T1000 (cell line): ENCODE measurements at places on chromosomes 2 and 18.

GRCh38 chr2:226892729-226893128 is 56.9 kb downstream of the RHBDD1 start:
- no peak for DNase-seq

DNA sequence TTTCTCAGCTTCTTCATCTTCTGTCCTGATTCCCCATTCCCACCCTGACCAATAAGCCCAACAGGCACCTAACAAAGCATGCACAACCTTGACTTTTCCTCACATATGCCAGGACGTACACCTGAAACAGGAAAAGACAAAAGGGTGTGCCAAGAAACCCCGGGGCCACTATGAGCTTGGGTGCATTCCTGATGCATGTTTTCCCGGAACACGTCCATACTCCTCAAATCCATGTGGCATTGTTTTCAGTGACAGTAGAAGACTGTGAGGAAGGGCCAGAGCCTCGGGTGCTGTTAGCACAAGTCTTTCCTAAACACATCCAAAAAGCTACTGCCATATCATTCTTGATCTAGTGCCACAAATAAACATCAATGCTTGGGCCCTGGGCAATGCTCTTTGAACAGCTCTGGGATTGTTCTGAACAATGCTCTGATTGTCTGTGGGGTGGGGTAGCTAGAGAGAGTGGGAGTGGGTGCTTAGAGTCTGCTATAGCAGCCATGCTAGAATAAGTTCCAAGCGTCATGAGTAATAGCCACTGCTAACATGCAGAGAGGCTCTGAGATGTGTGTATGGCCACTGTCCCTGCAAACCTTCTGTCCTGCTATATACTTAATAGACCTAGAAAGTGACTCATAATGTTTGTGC is 181.7 kb upstream of the CRIM1 start:
- peak; percentile 8 for DNase-seq

DNA sequence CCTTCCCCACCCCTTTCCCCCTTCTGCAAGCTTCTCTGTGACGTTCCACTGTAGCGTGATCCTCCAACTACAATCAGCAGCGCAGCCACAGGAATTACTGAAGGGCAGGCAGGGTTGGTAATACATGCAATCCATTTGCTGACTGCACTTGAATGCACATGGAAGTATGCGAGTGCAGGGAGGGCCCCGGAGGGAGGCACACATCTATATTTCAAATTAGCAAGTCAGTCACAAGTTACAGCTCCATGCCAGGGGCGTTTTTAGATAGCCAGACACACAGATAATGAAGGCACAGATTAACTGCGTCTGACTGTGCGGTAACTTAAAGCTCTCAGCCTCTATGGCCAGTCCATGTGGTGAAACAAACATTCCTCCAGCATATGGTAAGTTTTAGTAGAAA is 209.2 kb upstream of the GATA6 start:
- DNase-seq: no peak

DNA sequence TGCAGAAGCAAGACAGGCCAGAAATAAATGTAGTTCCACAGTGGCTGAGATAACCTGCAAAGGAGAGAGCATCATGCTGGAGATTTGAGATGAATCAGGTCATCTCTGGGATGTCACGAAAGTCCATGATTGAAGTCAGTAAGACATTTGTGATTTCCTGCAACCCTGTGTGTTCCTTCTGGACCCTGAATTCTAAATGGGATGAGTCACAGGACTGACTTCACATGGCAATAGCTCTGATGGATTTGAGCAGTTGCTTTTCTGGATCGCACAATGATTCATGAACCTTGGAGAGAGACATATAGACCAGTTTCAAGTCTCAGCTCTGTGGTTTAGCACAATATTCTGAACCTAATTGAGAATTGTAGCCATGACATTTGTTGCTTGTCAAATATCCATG is 102.9 kb downstream of the TSN start:
- DNase-seq: no peak

DNA sequence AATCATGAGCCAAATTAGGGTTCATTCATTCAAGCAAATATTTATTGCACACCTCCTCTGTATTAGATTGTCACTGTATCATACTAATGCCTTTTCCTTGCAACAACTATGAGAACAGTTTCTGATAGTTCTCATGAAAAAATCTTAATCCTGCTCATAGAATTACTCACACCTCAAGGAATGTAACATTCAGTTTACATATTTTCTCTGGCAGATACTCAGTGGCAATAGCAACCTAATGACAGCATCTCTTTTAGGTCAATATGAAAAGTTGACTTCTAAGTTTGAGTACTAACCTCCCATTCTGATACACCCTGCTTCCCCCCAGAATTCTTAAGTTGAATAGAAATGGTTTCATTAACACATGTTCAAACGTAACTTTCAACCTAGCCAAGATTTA is 132.0 kb downstream of the VWC2L start:
- no peak for DNase-seq

DNA sequence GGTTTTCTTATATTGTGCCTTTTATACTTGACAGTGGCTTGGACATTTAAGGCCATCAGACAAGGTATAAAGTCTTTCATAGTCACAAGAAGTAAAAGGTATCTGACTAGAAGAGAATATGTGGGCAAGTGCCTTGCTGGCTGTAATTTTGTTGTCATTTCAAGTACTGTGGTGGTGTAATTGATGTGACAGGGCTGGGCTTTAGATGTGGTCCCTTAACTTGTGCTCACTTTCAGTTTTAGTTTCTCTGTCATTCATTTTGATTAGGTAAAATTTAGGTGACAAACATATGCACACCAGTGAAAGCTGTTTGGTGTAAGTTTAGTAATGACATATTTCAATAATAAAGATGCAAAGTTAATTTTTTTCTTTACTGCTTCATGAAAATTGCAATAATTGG is 31.2 kb upstream of the TBR1 start:
- no peak for DNase-seq

DNA sequence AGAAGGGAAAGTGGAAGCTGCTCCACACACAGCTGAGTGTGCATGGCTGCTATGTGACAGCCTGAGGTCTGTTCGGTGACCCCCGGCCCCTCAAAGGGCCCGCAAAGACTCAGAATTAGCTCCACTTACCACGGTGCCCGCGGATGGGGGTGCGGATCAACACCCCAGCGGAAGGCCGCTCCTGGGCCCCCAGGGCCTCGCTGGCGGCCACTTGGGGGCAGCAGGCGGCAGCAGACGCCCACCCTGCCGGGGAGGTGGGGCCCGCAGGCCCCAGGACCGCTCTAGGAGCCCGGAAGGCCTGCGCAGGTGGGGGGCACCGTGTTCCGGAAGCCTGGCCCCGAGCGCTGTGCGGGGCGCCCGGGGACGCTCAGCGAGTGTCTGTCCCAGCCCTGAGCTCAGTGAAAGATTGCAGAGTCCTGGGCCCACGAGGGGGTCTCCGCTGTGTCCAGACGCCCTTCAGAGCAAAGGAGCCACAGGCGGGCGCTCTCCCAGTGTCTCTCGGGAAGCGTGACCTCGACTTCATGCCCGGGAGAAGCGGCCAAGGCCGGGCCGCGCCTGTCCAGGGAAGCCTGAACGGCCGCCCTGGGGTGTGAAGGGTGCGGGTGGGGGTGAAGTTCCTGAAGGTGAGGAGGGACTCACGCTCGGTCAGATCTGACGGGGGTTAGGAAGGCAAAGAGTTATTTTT is 118.7 kb downstream of the VAPA start:
- DNase-seq: no peak

DNA sequence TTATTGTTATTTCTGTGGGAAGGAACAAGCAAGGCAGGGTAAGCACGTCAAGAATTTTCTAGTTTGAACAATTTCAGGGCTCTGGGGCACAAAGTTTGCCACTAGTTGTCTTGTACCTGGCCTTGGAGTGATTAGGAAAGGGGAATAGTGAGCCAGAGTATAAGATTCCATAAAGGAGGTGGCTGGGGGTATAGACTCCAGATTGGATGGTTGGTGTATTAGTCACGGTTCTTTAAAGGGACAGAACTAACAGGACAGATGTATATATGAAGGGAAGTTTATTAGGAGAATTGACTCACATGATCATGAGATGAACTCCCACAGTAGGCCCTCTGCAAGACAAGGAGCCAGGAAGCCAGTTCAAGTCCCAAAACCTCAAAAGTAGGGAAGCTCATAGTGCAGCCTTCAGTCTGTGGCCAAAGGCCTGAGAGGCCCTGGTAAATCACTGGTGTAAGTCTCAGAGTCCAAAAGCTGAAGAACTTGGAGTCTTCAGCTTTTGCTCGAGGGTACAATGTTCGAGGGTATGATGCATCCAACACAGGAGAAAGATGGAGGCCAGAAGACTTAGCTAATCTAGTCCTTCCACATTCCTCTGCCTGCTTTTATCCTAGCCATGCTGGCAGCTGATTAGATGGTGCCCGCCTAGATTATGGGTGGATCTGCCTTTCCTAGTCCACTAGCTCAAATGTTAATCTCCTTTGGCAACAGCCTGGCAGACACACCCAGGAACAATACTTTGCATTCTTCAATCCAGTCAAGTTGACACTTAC is 31.5 kb upstream of the PTPRM start:
- DNase-seq: no peak

DNA sequence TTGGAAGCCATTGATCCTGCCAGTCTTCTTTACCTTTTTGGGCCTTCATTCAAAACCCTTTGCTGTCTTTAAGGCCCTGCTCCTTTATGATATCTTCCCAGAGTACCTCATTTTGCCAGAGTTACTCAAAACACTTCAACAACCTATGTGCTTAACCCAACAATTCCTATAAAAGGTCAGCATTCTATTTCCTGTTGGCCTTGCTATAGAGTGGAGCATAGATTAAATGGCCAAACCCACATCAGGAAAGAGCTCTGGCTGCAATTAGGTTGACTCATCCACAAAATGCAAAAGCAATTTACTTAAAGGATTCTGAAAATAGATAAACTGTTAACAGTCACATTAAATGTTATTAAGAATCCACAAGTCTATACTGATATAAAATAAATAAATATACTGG is 21.2 kb downstream of the MRPL33 start:
- no peak for DNase-seq

DNA sequence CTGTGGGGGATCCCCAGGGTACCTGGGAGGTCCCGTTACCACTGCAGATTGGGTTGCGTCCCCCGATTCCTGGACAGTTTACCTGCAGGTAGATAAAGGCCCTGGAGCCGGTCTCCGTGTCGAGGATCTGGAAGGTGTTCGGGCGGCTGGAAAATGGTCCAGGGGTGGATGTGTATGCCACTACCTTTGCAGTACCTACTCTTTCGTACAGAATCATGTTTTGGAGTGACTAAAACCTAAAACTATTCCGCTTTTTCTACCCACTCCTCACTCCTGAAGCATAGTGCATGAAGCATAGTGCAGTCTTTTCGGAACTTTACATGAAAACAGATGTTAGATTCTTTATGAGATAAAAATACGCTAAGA is 418 bp downstream of the WDR75 start:
- no peak for DNase-seq

DNA sequence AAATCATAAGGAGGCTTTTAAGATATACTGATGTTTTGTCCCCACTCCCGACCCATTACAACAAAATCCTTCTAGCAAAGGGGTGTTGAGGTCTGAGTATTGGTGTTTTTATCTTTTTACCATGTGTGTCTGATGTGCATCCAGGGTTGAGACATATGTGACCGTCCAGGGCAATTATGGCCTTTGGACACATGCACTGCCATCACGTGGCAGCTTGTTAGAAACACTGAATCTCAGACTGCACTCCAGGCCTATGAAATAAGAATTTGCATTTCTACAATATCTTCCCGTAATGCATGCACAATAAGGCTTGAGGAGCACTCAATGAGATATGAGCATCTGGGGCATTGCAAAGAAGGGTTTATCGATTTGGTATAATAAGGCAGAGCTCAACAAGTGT is 235.1 kb upstream of the ZNF804A start:
- DNase-seq: no peak

DNA sequence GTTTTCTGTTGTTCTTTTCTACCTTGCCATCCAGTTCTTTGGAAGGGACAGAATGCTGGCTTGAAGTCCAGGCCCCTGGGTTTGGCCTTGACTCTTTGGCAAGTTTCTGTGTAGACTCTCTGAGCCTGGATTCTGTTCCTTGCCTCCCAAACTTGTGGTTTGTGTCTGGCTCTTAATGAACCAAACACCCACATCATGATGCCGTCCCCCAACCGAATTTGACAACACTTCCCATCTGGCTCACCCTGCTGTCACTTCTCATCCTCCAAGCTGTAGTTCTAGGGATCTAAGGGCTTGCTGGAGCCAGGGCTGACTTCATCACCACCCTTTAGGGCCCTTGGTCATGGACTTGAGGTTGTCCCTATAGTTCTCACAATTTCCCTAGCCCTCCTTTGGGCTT is 68.9 kb upstream of the CELF4 start:
- no peak for DNase-seq

DNA sequence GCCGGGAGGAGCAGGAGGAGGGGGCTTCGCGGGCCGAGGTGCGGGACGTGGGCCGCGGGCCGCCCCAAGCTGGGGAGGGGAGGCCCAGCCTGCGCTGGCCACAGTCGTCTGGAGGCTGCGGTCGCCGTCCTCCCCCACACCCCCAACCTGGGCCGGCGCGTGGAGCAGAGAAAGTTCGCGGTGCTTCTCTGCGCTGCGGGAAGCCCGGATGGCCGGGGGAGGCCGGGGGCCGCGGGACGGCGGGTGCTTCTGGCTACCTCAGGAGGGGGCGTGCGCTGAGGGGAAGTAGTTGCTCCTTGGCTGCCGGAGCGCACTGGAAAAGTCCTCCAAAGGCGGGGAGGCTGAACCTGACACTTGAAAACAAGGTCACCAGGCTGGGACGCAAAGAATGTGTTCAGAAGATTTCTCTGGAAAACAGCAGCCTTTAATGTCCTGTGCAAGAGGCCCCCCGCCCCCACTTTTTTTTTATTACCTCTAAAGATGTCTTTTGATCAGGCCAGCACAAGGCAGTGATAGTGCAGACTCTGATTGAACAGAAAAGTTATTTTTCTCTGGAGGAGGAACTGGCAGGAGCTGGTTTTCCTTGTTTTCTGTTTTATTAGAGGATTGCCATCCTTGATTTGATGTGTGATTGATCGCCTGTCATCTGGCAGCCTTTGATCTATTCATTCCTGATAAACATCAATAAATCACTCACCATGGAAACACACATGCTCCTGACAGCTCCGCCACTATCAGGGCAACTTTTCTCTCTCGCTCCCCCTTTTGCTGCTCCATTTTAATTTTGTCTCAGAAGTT is 1.6 kb downstream of the TSHZ1 start:
- DNase-seq: no peak

- no peak for DNase-seq
Observed at GRCh38 chr2:100264121-100264520, 58.2 kb downstream of the LONRF2 start.

DNA sequence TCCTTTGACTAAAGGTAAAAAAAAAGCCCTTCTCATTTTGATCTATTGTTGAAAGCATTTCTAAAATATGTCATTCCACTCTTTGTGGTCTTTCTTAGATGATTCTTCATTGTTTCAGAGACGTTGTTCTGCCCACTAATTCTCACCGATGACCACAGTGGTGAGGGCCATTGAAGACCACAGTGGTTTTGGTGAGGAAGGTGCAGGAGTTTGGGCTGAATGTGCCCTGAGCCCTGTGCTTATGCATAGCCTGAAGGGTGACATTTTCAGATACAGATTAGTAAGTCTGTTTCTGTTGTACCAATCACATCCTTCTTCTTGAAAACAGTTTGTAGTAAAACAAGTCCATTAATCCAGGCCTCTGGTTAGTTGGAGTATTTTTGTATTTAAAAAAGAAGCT is 251.3 kb upstream of the ATP5MC3 start:
- DNase-seq: no peak
